ENCODE measurements at places on chromosomes 1 and 21.
A peak's percentile ranks its signal among the peaks of the same experiment; 100 is the strongest.

DNA sequence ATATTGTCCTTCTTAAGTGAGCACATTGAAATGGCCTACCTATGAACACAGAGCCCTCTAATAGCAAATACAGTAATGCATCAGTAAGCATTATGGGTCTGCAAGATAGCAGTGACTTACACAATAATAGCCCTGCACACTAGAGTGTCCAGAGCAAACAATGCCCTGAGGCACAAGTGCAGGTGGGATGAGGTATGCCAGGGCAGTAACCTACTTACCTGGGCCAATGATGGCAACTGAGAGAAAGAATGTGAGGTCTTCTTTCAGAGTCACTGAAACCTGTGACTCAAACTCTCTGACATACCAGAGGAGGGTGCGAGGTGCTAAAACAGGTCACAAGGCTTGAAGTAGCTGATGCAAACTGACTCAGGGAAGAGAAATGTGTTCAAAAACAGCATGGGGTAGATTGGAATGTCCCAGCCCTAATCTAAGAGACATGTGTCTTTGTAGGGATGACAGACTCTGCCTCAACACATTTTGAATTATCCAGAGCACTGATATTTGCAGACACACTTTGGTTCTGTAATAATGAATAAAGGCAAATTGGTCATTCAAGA lies 168.5 kb upstream of the RUNX1 start:
- no peak for DNase-seq

DNA sequence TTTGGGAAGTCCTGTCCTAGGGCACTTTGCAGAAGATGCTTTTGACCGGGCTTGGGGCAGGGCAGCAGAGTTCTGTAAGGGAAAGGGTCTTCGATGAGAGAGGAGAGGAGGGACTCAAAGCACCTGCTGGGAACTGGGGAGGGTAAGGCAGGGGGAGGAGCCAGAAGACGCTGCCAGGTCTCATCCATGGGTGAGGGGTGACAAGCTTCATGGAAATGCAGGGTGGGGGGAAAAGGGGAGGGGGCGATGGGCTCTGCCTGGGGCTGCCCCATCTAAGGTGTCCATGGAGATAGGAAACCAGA lies 20.9 kb upstream of the C2CD2 start:
- DNase-seq = no peak

- DNase-seq = no peak
Observed at GRCh38 chr1:103122983-103123720, 14.8 kb upstream of the COL11A1 start.

- no peak for DNase-seq
Observed at GRCh38 chr1:198778049-198778448, 139.2 kb downstream of the PTPRC start.

- DNase-seq = no peak
Observed at GRCh38 chr1:229434641-229435051, 752 bp upstream of the ACTA1 start.

DNA sequence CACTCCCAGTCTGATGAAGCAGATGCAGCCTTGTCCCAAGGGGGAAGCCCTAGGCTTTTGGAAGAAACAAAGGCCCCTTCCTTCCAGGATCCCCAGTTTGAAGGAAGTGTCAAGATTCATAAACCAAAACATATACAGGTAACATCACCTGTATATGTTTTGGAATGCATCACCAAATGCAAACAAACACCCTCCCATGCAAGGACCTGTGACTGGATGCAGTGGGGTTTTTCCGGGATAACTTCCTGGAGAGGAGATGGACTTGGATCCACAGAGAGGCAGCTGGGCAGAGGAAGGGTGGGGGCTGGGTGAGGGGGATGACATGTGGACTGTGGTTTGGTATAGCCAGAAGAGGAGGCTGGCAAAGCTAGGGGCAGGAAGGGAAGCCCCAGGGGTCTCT lies 1.5 kb upstream of the PLA2G2F start:
- DNase-seq = no peak

DNA sequence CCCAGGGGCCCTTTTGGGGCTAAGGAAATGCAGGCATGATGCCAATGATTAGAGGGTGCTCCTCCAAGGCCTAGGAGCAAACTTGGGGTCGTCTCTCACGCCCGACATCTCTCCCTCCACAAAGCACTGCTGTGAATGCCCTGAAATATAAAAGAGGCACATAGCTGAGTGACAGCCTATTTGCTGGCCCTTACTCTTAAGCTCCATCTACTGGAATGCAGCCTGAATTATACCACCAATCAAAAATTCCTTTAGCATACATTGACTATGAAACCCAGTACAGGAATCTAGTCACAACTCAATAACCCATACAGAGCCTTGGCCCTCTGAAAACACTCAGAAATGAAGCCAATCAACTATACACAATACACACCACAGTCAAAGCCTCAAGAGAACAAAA lies 105.5 kb downstream of the LRIG2 start:
- no peak for DNase-seq

- DNase-seq = no peak
Observed at GRCh38 chr1:49435291-49435690, 588.5 kb downstream of the AGBL4 start.

- no peak for DNase-seq
Observed at GRCh38 chr1:221025501-221025900, 146.3 kb downstream of the HLX start.

GRCh38 chr1:208248307-208248801 lies 4.2 kb upstream of the PLXNA2 start:
- DNase-seq = no peak

- no peak for DNase-seq
Observed at GRCh38 chr1:153615406-153615805, 719 bp downstream of the S100A14 start.

DNA sequence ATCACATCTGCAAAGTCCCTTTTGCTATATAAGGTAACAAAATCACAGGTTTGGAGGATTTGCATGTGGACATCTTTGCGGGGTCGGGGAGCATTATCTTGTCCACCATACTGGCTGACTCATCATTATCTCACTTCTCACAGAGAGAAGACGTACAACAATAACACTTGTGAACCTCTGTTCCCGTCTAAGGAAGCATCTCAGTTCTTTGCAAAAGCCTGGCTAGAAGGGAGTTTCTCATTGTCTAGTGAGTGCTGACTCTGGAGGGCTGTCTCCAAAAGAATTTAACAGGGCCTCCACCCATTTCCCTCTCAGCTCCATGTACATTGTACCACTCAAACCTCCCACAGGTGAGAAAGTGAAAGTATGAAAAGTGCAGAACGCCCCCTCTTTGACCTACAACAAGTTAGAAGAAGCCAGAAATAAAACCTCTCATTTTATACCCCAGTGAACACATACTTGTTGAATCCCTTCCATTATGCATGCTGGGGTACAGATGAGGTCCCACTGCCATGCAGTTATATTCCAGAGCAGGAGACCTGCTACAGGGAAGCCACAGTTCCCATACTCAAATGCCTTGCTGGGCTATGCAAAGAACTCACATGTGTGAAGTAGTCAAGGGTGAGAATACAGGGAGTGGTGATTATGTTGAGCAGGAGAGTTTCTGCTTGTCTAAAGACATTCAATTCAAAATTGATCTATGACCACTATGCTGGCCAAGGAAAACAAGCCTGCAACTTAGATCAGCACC lies 121.7 kb upstream of the PRDX6 start:
- no peak for DNase-seq

DNA sequence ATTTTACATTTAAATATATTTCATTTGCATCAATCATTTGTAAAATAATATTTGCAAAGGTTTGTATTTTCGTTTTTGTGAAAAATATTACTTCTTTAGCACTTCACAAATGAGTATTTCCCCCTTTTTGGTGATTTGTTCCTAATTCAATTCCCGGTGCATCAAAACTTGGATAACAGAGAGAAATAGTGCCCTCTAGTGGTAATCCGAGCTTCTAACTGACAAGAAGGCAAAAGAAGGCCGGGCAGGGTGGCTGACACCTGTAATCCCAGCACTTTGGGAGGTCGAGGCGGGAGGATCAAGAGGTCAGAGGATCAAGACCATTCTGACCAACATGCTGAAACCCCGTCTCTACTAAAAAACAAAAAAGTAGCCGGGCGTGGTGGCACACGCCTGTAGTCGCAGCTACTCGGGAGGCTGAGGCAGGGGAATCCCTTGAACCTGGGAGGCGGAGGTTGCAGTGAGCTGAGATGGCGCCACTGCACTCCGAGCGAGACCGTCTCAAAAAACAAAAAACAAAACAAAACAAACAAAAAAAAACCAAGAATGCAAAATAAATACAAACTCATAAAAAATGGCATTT lies 137.7 kb downstream of the COL11A1 start:
- DNase-seq = no peak

DNA sequence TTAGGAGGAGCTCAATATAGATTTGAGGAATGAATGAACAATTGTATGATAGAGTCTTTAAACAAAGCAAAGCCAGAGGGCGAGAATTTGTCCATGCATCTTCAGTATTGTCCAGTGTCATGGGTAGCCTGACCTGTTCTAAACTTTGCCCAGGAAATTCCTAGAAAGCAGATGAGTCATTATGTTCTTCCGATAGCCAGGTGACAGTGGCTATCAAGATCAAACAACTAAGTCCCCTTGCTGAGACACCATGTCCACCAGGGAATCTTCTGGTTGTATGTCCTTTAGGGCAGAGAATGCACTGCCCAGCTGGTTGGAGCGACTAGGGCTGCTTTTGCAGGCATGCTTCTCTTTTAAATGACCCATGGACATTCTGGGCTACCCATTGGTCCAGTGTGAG lies 1.8 kb upstream of the SLC26A9 start:
- DNase-seq = no peak

GRCh38 chr1:23804183-23804835 lies 3.8 kb upstream of the GALE start:
- no peak for DNase-seq

DNA sequence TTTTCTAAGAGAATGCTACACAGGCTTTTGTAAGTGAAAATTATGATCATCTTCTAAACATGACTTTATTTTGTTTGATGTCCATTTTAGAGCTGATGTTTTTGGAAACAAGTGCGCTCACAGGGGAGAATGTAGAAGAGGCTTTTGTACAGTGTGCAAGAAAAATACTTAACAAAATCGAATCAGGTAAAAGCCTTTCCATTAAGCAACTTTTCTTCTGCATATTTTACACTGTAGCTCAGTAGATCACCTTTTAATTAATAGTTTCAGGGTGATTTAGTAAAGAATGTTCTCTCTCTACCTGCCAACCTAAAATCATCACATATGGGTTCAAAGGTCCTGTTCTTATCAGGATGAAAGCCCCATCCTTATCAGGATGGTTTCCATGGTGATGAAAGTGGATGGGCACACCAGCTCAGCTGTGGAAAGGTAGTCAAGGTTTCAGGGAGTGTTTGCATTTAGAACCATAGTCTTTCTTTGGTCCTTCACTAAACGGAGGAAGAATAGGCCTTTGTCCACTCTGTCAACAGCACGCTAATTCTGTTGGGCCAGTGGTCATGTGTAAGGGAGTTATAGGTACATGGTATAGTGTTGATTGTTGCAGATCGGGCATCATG lies 28.1 kb downstream of the RAB4A start:
- DNase-seq = no peak

- no peak for DNase-seq
Observed at GRCh38 chr1:204377800-204378668, 18.3 kb upstream of the PLEKHA6 start.

DNA sequence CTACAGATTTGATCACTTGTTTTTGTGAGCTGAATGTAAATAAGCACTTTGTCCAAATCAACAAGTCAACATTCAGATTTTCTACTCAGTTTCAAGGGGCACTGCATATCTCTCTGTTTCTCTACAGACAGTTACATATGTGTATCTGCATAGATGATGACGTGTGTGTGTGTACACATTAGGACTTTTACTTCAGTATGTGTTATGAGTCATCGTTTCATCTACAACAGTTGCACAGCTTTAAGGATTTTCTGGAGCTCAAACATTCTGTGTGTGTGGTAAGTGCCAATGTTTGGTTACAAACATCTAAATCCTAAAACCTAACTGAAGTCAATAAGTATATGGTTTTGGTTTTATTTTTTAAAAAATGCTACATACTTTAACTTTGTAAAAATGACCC lies 494.5 kb upstream of the PBX1 start:
- no peak for DNase-seq

DNA sequence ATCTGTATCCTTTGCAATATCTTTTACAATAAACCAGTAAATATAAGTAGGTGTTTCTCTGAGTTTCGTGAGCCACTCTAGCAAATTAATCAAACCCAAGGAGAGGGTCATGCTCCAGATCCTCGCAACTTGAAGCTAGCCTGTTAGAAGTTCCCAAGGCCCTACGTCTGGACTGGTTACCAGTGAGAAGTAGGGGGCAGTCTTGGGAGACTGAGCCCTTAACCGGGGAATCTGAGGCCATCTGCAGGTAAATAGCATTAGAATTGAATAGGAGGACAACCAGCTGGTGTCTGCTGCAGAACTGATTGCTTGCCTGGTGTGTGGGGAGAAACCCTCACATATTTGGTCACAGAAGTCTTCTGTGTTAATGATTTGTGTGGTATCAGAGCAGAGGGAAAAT lies 190.5 kb downstream of the RYR2 start:
- DNase-seq = no peak

DNA sequence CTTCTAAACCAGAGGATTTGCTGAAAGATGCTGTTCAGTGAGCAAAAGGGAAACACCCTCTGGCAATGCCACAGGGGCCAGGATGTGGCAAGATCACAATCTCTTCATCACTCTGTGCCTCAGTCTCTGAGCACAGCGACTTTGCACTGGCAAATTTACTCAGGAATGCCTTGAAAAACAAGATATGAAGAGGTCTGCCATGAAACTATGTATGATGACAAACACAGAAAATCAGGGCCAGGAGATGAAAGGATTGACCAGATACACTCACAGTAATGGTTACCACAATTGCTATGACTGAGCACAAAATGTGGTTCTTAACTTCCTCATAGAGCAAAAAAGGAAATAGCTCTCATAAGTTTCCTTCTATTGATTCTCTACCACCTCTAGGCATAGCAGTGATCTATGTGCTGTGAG lies 5.8 kb downstream of the TTC13 start:
- no peak for DNase-seq

DNA sequence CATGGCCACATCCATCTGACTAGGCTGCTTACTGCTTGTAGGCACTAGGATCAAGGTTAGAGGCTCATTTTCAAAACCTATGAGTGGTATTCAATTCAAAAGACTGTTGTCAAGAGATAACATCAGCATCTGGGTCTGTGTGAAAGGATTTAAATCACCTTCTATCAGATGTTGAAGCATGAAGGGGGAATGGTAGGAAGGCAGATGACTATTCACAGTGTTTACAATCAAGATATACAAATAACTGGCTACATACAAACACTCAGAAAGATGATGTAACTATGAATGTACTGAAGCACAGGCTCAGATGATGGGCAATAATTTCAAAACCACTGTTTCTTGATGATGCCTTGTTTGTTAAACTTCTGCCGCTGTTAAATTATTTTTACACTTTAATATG lies 249.2 kb downstream of the SLC45A1 start:
- no peak for DNase-seq

DNA sequence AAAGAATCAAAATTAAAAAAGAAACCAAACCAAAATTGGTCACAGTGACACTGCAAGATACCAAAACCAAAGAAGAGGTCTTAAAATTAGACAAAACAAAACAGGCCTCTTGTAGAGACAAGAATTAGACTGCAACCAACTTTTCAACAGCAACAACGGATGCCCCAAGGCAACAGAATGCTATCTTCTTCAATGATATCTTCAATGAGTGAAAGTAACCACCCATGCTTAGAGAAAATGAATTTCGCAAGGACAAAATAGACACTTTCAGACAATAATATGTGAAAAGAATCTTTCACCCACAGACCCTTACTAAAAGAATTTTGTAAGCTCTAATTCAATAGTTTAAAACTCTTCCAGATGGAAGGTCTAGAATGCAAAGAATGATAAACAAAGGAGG lies 41.7 kb downstream of the USP48 start:
- DNase-seq = no peak

GRCh38 chr1:234896477-234897389 lies 231.9 kb downstream of the TOMM20 start:
- peak; percentile 40 for DNase-seq

- no peak for DNase-seq
Observed at GRCh38 chr1:25924454-25924853, 18.2 kb upstream of the STMN1 start.
